ENCODE measurements at places on chromosomes 1 and 21.
A peak's percentile ranks its signal among the peaks of the same experiment; 100 is the strongest.

GRCh38 chr1:207581496-207582153, 63.3 kb upstream of the CR1L start:
- no peak for DNase-seq

DNA sequence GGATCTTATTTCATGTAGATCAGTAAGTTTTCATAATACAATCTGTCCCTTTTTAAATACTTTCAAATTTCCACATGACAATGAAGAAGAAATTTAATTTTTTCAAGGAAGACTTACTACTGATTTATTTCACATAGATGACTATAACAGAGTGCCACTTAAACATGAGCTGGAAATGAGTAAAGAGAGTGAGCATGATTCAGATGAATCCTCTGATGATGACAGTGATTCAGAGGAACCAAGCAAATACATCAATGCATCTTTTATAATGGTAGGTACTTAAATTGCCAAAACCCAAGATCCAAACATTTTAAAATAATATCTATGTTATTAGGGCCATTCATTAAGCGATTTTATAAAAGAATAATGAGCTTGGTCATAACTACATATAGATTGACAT, 110.4 kb downstream of the PTPRC start:
- no peak for DNase-seq

- no peak for DNase-seq
These were observed 4.6 kb downstream of the TARBP1 start for GRCh38 chr1:234474375-234474774.

- DNase-seq = peak; percentile 70
These were observed 5.9 kb downstream of the BLACAT1 start for GRCh38 chr1:205449750-205450443.

DNA sequence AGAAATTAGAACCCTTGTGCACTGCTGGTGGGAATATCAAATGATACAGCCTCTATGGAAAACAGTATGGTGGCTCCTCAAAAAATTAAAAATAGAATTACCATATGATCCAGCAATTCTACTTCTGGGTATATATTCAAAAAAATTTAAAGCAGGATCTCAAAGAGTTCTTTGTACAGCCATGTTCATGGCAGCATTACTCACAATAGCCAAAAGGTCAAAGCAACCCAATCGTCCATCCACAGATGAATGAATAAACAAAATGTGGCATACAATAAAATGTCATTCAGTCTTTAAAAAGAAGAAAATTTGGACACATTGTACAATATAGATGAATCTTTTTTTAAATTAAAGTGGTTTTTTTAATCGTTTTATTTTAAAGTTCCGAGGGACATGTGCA, 36.3 kb upstream of the ERG start:
- DNase-seq = no peak

DNA sequence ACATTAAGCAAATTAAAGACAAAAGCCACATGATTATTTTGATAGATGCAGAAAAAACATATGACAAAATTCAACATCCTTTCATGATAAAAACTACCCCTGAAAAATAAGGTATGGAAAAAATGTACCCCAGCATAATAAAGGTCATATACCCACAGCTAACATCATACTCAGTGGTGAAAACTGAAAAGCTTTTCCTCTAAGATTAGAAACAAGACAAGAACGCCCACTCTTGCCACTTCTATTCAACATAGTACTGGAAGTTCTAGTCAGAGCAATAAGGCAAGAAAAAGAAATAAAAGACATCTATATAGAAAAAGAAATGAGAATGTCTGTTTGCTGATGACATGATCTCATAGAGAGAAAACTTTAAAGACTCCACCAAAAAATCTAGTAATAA, 20.7 kb downstream of the ERO1B start:
- DNase-seq = no peak

- DNase-seq = no peak
These were observed 30.9 kb downstream of the SMIM12 start for GRCh38 chr1:34828611-34829010.

- DNase-seq = no peak
These were observed 43.3 kb downstream of the KLHL20 start for GRCh38 chr1:173758110-173758509.

DNA sequence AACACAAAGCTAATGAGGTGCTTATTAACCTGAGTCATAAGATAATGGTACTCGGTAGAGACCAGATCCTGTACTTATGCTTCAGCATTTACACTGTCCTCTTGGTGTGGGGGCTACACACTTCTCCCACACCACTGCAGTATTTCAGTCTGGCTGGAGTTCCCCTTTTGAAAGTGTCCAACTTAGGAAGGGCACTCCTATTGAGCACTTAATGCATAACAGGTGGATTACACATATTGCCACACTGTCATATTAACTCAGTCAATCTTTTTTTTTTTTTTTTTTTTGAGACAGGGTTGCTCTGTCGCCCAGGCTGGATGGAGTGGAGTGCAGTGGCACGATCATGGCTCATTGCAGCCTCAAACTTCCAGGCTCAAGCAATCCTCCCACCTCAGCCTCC, 1.5 kb downstream of the GPATCH4 start:
- no peak for DNase-seq

DNA sequence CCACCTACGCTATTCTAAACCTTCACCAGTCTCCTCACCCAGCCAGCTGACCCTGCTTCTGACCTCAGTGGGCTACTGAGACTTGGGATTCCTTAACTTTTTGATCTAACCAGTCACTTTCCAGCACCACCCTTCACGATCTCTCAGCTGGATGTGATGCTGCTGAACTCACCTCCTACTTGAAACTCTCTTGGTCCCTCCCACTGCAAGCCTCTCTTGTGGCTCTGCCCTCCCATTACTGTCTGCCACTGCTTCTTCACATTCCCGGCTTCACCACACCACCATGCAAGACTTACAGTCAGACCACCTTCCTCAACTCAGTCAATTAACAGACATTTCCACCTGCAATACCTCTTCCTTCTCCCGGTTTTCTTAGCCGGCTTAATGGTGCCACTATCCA, 6.3 kb downstream of the TAF5L start:
- no peak for DNase-seq

GRCh38 chr1:50959303-50959912, 659 bp downstream of the FAF1 start:
- DNase-seq = no peak

DNA sequence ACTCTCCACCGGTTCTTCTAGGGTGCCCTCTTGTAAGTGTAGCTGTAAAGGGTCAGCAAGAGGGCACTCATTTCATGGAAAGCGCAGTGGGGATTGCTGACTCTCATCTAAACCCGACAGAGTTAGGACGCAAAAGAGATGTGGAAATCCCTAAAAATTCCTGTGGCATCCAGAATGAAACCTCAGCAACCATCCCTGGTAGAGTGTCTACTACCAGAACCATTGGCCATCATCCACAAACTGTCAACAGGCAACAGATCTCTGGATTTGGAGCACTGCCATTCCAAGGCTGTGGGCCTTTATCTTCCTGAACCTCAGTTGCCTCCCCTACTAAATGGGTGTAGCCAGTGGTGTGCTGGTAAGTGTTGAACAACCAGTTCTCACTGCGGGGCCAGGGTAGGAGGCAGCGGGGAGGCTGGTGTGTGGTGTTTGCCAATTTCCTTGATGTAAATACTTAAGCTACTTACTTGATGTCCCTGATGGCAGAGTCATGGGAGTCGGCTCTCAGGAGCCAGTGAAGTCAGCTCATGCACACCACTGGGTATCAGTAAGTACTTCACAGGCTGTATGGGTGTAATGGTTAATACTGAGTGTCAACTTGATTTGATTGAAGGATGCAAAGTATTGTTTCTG, 195.8 kb downstream of the KAZN start:
- DNase-seq = no peak

DNA sequence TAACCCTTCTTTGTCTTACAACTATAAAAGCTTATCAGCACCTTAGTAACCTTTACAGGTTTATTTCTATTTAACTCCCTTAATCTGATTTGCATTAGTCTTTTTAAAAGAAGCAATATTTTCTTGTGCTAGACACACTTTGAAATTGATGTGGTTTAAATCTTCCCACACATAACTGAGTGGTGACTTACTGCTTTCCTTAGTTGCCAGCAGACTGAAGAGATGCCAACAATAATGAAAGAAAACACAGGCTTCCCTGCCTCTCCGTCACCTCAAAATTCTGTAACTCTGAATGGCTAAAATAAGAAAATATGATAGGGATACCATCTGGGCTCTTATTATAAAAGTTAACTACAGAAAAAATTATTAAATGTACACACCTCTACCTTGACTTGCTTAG, 196.8 kb downstream of the PTBP2 start:
- DNase-seq = no peak

GRCh38 chr21:21262048-21262447, 263.8 kb downstream of the NCAM2 start:
- no peak for DNase-seq

DNA sequence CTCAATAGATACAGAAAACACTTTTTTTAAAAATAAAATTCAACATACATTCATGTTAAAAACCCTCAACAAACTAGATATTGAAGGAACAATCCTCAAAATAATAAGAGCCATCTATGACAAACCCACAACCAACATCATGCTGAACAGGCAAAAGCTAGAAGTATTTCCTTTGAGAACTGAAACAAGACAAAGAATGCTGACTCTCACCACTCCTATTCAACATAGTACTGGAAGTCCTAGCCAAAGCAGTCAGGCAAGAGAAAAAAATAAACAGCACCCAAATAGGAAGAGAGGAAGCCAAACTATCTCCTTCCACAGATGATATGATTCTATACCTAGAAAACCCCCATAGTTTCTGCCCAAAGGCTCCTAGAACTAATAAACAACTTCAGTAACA, 46.2 kb upstream of the IVNS1ABP start:
- no peak for DNase-seq

DNA sequence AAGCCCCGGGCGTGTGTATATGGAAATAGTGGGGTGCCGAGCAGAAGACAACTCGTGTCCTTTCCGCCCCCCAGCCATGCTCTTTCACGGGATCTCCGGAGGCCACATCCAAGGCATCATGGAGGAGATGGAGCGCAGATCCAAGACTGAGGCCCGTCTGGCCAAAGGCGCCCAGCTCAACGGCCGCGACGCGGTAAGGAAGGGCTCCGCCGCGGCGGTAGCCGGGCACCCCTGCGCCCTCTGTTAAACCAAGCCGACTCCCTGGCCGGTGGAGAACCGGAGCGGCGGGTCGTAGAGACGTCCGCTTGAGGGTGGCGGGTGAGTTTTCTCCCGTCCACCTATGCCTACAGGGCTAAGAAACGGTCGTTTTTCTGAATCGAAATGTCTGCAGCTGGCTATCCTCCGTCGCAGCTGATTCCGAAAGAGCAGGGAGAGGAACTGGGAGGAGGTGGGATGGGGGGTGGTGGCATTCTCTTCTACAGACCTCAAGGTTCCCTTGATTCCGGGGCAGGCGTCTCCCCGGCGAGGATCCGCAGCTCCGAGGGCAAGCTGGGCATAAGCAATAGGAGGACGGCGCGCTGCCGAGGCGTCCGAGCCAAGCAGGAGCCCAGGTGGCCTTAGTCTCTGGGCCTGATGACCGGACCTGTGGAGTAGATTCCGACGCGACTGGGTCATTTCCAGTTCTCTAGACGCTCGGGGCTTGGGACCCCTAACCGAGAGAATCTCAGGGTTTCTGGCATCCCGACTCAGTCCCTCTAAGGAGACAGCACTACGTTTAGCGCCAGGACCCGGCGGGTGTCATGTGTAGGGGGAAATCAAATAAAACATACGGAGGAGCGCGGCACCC, 856 bp downstream of the LHX9 start:
- no peak for DNase-seq

DNA sequence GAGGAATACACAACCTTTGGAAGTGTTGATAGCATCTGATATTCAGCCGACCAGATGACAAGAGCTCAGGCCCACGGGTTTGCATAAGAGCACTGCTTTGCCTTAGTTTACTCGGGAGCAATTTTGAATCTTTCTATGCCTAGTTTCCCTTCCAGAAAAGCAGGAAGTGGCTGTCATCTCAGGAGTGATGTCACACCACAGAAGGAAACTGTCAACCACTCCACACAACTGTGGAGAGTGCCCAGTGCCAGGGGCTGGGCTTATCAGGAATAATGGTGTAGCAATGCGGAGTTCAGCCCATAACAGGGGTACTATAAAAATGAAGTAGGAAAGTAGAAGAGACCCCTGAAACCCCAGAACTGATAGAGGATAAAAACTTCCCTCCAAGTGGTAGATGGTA, 28.4 kb downstream of the NTPCR start:
- no peak for DNase-seq

- DNase-seq = no peak
These were observed 16.5 kb downstream of the ZNF697 start for GRCh38 chr1:119631433-119632102.

GRCh38 chr21:37207441-37208009, 59.6 kb downstream of the VPS26C start:
- no peak for DNase-seq

DNA sequence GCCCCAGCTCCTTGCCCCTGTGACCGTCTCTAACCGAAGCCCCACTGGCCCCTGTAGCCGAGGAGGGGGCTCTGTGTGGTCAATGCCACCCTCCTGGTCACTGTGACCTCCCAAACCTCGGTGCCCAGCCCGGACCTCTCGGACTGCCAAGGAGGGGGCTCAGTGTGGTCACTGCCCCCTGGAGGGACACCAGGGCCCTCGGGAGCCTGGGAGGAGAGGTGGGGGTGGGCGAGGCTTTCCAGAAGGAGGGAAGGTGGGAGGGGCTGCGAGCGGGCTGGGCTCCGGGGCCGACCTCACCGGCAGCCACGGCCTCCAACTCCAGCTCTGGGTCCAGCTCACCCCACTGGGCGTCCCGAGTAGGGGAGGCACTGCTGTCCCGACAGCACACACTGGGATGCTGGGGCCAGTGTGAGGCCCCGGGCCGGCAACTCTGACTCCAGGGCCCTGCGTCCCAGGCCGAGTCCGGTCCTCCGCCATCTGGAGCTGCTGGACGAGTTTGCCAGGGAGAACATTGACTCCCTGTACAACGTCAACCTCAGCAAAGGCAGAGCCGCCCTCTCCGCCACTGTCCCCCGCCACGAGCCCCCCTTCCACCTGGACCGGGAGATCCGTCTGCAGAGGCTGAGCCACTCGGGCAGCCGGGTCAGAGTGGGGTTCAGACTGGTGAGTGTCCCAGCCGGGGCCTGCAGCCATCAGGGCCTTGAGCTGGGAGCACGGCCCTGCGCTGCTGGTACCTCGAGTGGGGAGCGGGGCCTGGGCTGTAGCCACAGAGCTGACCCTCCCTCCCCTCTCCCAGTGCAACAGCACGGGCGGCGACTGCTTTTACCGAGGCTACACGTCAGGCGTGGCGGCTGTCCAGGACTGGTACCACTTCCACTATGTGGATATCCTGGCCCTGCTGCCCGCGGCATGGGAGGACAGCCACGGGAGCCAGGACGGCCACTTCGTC, 6.4 kb downstream of the SCNN1D start:
- no peak for DNase-seq

- DNase-seq = no peak
These were observed 11.6 kb downstream of the UBE2J2 start for GRCh38 chr1:1262071-1262470.

DNA sequence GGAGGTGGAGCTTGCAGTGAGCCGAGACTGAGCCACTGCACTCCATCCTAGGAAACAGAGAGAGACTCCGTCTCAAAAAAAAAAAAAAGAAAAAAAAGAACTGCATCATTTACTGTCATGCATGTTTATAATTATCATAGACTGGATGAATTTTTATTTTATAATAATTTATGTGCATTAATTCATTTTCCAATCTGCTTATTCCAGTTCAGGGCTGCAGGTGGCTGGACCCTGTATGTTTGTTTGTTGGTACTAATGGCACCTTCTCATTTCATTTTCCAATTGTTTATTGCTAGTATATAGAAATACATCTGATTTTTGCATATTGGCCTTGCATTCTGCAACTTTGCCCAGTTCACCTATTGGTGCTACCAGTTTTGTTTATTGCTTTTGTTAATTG, 19.0 kb upstream of the SOX13 start:
- no peak for DNase-seq

Measured in activated effector memory CD4-positive, alpha-beta T cell treated with anti-CD3 and anti-CD28 coated beads, Interleukin-2, amount 50 U/mL, for 16 hours (primary cell).